Thoracic aorta (tissue), 2 donors: ENCODE measurements at places on chromosomes 7 and 10.

DNA sequence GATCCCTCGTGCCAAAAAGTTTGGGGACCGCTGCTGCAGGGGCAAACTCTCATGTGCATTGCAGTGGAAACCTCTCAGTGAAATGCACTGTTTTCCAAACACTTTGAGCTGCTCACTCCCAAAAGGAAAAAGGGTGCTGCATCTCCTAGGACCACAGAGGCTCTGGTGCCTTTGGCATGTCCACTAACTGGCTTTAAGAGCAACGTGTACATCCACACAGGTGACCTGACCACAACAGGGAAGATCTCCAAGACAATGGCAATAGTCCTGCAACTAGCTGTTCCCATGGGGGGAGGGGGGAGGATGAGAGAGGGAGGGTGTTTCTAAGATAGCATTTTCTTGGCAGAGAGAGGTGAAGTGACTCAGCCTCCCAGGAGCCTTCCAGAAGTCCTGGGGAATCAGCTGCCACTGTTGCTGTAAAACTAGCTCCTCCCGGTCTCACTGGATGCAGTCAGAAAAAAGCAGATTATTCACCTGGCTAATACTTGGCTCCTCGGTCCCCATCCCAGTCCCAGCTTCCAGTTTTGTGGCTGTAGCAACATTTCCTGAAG lies 181.7 kb downstream of the HECW1 start:
- H3K4me1 ChIP-seq = no peaks in the 10 kb centered on the region
- H3K27ac ChIP-seq = no peak overlapping the region
- H3K4me3 ChIP-seq = no peak overlapping the region
- H3K27me3 ChIP-seq = peaks cover 5% of the 10 kb centered on the region

DNA sequence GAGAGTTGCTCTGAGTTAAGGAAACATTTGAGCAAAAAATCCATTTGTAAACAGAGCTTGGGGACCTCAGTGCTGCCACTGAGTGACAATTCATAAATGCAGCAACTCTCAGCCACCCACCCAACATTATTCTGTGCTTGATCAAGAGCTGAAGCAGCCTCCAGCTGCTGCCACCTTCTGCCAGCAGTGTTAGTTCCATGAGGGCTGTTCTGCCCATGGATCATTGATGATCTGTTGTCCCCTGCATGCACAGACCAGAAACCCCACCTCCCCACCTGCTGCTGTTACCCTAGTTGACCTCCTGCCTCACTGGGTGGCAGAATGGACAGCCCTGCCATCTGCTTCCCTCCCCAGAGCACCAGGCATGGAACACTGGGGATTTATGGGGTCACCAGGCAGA lies 305.4 kb downstream of the KCNMA1 start:
- no peaks in the 10 kb centered on the region for H3K36me3 ChIP-seq
- no peak for DNase-seq
- H3K4me1 ChIP-seq = no peaks in the 10 kb centered on the region
- no peak overlapping the region for H3K27ac ChIP-seq
- no peak overlapping the region for H3K4me3 ChIP-seq

DNA sequence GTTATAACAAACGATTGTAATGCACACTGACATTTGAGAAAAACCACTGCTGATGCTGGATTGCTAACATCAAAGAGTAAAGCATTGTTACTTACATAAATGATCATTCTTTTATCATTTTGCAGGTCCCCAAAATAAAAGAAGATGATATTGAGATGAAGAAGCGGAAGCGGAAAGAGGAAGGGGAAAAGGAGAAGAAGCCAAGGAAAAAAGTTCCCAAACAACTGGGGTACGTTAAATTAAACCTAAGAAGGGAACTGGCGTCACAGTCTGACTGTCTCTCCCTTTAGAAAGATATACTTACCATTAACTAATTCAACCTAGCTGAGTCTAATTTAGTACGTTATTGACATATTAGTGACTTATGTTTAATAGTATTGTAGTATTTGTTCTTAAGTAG lies 28.1 kb downstream of the UBN2 start:
- no peaks in the 10 kb centered on the region for H3K27me3 ChIP-seq
- no peak overlapping the region for H3K4me3 ChIP-seq
- DNase-seq = no peak
- H3K36me3 ChIP-seq = peaks cover 27% of the 10 kb centered on the region
- no peak overlapping the region for H3K27ac ChIP-seq

GRCh38 chr10:128432011-128432410 lies 305.8 kb upstream of the MKI67 start:
- no peak overlapping the region for H3K27ac ChIP-seq
- H3K27me3 ChIP-seq = no peaks in the 10 kb centered on the region
- H3K36me3 ChIP-seq = no peaks in the 10 kb centered on the region

- DNase-seq = no peak
- H3K27ac ChIP-seq = no peak overlapping the region
- no peaks in the 10 kb centered on the region for H3K36me3 ChIP-seq
- no peaks in the 10 kb centered on the region for H3K4me1 ChIP-seq
- H3K4me3 ChIP-seq = no peak overlapping the region
These were observed 79.7 kb upstream of the FAM3C start for GRCh38 chr7:121475806-121476205.
